Right atrium auricular region (tissue), 2 donors: ENCODE measurements at places on chromosomes 5 and 9. TPM values are rescaled to one million over a fixed set of nuclear protein-coding genes. Genes with fewer than 3 reads are reported as not detected.

- no peak for DNase-seq
Observed at GRCh38 chr5:160968480-160968879, 116.5 kb upstream of the ATP10B start.

DNA sequence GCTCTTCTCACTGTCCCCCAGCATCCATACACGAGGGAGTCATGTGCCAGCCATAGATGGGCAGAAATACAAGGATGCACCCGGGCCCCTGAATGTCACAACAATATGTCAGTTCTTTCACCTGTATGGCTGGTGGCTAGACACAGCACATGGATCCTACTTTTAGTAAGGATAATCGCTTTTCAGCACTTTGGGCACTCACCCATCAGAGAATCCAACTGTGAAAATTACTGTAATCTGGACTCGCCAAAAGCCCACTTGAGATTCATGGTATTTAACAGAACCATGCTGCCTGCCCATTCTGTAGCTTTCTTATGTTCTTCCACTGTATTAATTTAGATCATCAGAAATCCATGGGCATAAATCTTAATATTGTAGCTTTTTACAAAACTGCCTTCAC, 124.8 kb downstream of the FRMD3 start:
- DNase-seq, result no peak

AK1 gene
- total RNA-seq, result 398 TPM

DNA sequence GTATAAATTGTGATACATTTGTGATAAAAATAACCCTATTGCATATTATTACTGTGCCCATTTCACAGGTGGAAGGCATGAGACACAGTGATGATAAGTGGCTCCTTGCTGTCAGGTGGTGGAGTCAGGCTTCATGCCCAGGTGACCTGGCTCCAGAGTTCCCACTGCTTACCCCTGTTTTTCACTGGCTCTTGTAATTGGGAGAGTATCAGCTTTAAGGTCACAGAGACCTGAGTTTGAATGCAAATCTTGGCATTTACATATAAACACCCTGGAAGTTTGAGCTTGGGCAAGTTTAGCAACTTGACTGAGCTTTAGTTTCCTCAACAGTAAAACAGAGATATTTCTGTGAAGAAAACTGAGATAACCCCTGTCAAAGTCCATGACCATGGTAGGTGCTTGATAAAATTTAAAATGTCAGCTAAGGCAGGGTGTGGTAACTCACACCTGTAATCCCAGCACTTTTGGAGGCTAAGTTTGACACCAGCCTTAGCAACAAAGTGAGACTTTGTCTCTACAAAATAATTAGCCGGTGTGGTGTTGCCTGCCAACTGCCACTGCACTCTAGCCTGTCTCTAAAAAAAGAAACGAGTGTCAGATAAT, 29.2 kb downstream of the MAT2B start:
- no peak for DNase-seq

DNA sequence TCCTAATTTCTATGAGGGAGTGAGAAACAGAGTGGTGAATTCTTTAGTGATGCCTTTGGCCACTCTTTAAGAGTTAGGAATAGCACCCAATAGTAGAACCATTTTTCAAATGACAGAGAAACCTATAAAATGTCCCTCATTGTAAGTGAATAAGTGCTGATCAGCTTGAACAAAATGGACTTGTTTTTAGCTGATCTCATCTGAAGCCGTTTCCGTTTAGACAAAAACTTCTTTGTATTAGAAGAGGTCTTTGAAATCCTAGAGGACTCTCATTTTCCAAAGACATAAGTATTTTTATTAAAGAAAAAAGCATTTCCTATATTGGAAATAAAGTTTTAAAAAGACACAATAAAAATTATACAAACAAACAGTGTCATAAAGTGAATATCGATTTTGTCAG, 273.9 kb downstream of the ARHGEF28 start:
- no peak for DNase-seq

MAMDC4 gene
- total RNA-seq, result 2.0 TPM

DNA sequence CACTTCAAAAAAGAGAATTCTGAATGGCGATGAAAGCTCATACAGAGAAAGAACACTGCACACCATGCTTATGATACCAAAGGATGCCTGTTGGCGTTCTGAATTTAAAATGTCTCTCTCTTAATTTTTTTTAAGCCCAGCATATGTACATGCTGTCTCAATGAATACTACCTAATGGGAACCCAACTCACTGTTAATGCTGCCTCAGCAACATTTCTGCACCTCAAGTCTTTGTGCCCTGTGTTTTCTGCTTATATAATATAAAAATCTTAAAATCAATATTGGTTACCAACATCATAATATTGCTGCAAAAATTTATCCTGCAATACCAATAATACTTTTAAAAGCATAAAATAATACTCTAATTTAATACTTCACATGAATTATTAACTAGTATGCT, 44.1 kb upstream of the POU5F2 start:
- no peak for DNase-seq
